ENCODE measurements at places on chromosomes 2 and 18. TPM values are rescaled to one million over a fixed set of nuclear protein-coding genes. Genes with fewer than 3 reads are reported as not detected.

The CTLA4 gene
- total RNA-seq, result not detected

The ASXL2 gene
- total RNA-seq, result 4.6 TPM

The UCN gene
- 1.2 TPM for total RNA-seq

DNA sequence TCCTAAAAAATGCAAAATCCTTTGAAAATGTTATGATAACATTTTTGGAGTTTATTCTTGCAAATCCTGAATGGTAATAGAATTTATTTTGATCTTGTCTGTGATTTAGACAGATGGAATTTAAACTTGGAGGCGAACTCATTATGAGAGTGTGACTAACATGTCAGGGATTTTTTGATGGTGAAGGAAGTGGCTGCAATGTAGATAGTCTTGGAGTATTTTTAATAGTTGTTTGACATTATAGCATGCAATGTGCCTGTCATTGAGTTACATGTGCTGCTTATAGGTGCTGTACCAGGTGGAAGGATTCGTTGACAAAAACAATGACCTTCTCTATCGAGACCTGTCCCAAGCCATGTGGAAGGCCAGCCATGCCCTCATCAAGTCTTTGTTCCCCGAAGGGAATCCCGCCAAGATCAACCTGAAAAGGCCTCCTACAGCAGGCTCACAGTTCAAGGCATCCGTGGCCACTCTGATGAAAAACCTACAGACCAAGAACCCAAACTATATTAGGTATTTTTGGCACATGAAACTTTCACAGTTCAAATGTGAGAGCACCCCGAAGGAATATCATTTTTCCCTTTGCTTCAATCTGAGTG lies 141.8 kb downstream of the MYO1B start:
- DNase-seq, result peak; percentile 65

- no peak for DNase-seq
Observed at GRCh38 chr2:48221846-48222516, 308.0 kb upstream of the STON1 start.

GRCh38 chr2:222525811-222526210 lies 101.5 kb downstream of the SGPP2 start:
- no peak for DNase-seq

GRCh38 chr18:54260396-54261072 lies 8.8 kb upstream of the POLI start:
- no peak for DNase-seq

The CROCC2 gene
- total RNA-seq, result 0.51 TPM

GRCh38 chr2:166536111-166536510 lies 42.1 kb upstream of the SCN7A start:
- DNase-seq, result no peak

DNA sequence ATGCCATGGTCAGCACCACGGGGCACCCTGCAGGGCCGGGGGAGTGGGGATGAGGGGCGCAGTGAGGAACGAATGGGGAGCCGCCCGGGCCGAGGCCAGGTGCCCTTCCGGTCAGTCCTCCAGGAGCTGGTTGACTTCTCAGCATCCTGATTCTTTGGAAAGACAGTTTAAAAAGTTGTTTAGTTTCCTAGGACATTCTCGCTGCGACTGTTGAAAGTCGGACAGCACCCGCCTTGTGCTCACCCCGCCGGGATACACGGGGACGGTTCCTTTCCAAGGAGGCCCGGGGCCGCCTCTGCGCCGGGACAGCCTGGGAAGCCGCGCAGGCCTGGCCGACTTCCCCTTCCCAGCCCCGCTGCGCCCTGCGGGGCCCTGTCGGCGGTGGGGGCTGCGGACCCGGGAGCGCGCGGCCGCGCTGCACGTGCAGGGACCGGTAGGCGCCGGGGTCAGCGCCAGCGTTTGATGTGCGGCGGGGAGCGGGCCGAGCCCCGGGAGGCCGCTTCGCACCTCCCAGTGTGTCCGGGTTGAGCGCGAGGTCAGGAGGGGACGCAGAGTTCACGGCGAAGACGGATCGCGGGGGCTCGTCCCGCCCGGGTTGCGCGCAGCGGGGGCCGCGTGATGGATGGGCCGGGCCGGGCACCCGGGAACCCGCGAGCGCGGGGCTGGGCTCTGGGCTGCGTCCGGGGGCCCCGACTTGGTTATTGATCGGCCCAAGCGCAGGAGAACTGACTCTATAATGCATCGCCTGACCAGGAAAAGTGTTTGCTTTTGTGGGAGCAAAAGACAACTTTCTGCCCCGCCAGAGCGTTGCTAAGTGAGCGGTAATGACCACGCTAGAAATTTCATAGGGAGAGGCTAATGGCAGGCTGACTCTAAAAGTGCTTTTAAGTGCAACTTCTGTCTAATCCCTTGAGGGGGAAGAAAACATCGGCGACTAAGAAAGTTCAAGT lies 28.0 kb upstream of the SMIM21 start:
- peak; percentile 34 for DNase-seq

DNA sequence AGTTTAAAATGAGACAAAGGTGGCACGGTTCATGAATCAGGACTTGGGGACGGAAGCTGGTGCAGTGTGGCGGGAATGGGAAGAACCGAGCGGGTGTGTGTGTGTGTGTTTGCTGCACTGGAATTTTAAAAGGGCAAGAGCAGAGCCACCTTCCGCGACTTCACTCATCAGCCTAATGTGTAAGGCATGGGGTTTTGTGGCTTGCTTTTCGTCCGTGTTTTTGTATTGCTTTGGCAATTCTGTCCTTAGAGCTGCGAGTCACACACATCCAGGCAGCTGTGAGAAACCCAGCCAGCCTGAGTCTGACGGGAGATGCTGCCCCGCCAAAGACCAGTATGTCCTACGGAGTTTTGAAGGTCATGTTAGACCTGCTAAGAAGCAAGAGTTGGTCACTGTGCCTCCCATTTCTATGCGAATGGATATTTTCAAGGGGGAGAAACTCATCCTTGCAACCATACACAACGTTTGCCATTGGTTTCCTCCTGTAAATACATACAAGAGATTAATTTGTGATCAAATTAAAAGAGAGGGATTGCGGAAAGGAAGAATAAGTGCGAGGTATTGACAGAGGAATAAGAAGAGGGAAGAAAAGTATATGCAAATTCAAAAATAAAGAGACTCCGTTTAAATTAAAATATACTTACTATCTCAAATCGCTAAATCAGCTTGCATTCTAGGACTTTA lies 665 bp upstream of the CACNB4 start:
- DNase-seq, result peak; percentile 17

DNA sequence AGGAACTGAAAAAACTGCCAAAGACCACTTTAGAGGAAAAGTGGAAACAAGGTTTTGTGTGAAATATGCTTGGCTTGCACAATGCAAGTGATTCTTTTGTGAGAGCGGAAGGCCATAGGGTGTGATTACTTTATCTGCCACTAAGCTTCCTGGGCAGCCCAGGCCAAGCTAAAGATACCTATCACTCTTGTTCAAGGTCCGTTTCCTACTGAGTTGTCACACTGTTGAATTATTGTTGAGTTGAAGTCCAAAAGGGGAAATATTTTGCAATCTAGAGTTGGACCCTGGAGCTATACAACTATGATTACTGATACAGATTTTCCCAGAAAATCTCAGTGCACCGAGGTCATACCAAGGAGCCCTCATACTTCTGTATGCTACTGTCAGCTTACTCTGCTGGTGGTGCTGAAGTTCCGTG lies 72.7 kb upstream of the CTAGE1 start:
- DNase-seq, result no peak

- no peak for DNase-seq
Observed at GRCh38 chr2:85925216-85925671, 36.5 kb upstream of the ST3GAL5 start.

- DNase-seq, result no peak
Observed at GRCh38 chr2:239983004-239983778, 42.0 kb downstream of the NDUFA10 start.

The SOX11 gene
- 2.1 TPM for total RNA-seq

Data from fibroblast of lung (primary cell).